Mucosa of descending colon (tissue), 3 donors: ENCODE measurements at places on chromosomes 12 and 14. TPM values are rescaled to one million over a fixed set of nuclear protein-coding genes. Genes with fewer than 3 reads are reported as not detected.

The MORN3 gene
- total RNA-seq = 0.35 TPM

The CCDC177 gene
- total RNA-seq = not detected

The PTHLH gene
- total RNA-seq = not detected

The TROAP gene
- total RNA-seq = 5.8 TPM

The PLEK2 gene
- total RNA-seq = 41.7 TPM

The AKAP5 gene
- 7.4 TPM for total RNA-seq

- DNase-seq = no peak
Measured at GRCh38 chr12:114918535-114919233, 234.7 kb upstream of the TBX3 start.

DNA sequence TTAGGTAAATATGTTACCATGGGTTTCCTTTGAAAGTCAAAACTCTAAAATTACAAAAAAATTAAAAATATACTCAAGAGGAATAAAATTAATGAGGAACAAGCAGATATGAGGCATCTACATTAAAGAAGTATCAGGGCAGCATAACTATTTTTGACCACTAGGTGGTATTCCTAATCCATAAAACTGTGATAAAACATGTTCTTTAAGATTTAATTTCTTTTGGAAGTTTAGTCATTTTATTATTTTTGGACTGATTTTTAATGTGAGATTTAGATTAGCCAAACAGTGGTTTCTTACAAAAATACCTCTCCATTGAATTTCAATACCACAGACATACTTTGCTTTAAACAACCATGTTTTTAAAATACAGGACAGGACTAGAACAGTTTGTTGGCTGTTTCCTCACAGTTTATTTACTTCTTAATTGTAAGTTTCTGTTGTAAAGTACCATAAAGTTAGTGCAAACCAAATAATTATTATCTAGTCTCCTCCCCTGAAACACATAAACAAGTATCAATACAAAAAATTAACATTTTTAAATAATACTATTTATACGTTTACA is 49.8 kb downstream of the NTS start:
- no peak for DNase-seq

DNA sequence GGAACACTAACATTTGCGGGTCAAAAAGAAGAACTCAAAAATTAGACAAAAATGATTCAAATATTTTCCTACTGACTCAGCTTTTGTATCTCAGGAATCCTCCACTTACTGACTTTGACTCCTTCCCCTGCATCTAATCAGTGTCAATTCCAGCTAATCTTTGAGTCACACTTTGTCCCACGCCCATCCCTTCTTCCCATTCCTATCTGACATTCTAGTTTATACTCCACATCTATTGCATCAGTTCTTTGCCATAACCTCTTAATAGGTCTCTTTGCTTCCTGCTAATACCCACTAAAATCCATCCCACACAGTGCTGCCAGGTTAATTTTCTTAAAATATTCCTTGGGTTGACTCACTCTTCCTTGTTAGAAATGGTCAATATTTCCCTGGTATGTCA is 19.1 kb downstream of the BBS10 start:
- no peak for DNase-seq

DNA sequence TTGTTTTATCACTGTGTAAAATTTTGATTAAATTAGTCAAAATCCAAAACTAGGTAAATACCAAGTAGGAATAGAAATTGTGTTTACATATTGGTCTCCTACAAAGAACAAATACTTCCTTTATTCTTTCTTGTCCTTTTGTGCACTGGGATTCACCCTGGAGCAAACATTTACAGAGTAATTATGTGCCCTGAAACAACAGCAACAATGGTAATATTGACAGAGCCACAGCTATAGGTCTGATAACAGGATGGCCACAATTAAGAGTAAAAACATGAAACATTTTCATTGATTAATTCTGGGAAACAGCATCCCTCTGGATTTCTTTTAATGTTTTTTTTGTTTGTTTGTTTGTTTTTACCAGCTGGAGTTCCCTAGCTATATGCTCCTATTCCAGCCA is 61.2 kb downstream of the SLC38A6 start:
- no peak for DNase-seq

- DNase-seq = no peak
Measured at GRCh38 chr12:61780435-61780834, 479.8 kb upstream of the USP15 start.

GRCh38 chr12:42790761-42791151 is 201.2 kb upstream of the PRICKLE1 start:
- peak; percentile 7 for DNase-seq

- DNase-seq = no peak
Measured at GRCh38 chr14:99790978-99791376, 2.2 kb upstream of the EML1 start.

- DNase-seq = no peak
Measured at GRCh38 chr12:131675126-131676080, 35.5 kb upstream of the SFSWAP start.

DNA sequence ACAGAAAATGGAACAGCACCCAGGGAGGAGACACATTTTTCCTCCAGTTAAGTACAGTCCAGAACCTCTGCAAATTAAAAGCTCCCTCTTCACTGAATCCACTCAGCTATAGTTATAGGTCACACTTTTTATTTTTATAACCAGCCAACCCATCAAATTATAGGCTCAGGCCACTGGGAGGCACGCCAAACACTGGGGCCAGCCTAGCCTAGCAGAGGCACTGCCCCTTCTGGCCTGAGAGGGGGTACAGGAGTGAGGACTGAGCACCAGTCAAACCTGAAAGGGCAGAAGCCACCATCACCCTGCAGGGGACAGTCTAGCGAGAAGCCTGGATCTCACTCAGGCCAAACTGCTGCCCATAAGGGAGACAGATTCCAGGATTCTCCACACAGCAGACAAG is 19.3 kb downstream of the FMNL3 start:
- no peak for DNase-seq

- DNase-seq = no peak
Measured at GRCh38 chr12:116539905-116540482, 19.2 kb upstream of the MAP1LC3B2 start.

DNA sequence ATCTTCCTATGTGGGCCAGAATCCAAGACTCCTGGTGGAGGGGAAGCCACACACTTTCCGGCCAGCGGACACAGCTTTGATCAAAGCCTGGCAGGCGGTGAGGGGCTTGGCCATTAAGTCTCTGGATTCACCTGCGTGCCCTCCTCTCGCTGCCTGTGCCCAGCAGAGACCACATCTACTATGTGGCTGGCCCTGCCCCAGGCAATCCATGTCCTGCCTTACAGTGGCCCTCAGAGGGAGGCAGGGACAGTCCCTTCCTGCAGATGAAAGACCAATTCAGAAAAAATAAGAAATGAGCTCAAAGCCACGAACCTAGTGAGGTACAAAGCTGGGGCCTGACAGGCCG is 82.7 kb upstream of the GPR68 start:
- DNase-seq = no peak

DNA sequence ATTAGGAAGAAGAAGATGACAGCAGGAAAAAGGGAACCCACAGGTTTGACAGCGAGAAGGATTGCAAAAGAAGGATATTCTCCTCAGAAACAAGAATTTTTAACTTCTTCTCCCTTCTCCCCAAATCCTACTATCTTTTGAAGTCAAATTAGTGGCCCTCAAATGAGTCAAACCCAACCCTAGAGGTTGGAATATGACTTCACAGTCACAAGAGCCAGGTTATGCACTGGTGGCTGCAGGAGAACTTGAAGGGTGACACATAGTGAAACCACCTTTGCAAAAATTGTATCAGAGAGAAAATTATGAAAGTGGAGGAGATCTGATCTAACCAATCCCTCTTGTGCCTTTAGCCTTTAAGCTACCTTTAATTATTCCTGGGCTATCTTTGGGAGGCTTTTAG is 386.2 kb upstream of the CCDC196 start:
- no peak for DNase-seq

- no peak for DNase-seq
Measured at GRCh38 chr12:25317553-25317952, 66.8 kb upstream of the KRAS start.

DNA sequence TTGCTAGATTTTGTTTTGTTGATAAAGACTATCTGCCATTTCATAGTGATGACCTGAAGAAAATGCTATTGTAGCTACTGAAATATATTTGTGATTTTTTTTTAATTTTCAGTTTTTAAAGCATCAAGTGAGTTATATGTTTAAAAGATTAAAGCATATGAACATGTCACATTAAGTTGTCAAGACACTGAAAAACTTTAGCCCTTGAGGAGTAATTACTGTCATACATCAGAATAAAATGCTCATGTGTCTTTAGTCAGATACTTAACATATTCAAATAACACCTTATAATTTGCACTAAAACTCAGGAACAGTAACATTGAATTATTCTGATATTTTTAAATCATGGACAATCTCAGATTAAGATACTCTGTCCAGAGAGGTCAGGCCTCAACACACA is 108.1 kb upstream of the ATXN7L3B start:
- DNase-seq = no peak
